ENCODE measurements at places on chromosomes 7 and 10. TPM values are rescaled to one million over a fixed set of nuclear protein-coding genes. Genes with fewer than 3 reads are reported as not detected.
A peak's percentile ranks its signal among the peaks of the same experiment; 100 is the strongest.

GDF2 gene
- total RNA-seq, result not detected

- DNase-seq, result peak; percentile 61
Measured at GRCh38 chr10:79433324-79434222, 11.9 kb downstream of the ZCCHC24 start.

DNA sequence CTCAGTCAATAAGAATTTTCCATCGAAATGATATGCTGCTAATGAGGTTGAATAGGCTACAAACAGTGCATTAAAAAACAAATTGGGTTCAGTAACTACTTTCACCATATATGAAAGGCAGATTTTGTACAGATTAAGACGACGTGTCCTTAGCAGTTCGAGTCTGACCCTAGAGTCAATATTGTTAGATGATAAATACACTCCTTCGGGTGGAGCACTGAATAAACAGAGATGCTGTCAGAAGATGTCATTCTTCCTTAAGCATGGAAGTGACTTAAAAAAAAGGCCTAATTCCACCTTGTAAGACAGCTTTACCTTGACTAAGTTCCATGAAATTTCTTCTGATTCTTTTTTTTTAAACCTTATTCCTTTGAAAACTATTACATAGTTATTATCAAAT is 5.8 kb upstream of the AGR2 start:
- no peak for DNase-seq

- DNase-seq, result no peak
Measured at GRCh38 chr7:46209611-46210388, 288.7 kb upstream of the IGFBP3 start.

- no peak for DNase-seq
Measured at GRCh38 chr7:102064361-102065025, 222.2 kb upstream of the SH2B2 start.

DNA sequence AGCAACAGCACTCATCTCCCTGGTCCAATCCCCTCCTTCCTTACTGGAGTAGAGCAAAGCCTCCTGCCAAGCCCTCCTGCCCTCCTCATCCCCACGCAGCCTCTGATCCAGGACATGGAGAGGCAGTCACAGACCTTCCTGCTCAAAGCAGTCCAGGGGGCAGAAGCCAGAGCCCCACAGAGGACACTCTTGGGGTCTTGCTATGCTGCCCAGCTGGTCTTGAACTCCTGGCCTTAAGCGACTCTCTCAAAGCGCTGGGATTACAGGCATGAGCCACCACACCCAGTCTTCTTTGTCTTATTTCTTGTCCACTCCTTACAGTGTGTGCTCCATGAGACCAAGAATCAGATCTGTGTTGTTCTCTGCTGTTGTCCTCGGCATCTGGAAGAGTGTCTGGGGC is 26.6 kb upstream of the MNX1 start:
- peak; percentile 32 for DNase-seq

- no peak for DNase-seq
Measured at GRCh38 chr7:96354881-96355280, 33.0 kb upstream of the SLC25A13 start.

- no peak for DNase-seq
Measured at GRCh38 chr10:25683344-25683743, 250.7 kb upstream of the MYO3A start.

DNA sequence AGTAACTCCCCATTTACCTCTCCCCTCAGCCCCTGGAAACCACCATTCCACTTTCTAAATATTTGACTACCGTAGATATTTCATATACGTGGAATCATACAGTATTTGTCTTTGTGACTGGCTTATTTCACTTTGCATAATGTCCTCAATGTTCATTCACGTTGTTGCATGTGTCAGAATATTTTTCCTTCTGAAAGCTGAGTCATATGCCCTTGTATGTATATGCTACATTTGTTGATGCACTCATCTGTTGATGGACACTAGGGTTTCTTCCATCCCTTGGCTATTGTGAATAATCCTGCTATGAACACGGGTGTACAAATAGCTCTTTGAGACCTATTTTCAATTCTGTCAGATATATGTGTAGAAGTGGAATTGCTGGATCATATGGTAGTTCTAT is 25.8 kb upstream of the TSPAN13 start:
- DNase-seq, result no peak

GRCh38 chr7:108989319-108989718 is 419.6 kb downstream of the DNAJB9 start:
- no peak for DNase-seq

GRCh38 chr10:113309791-113310190 is 243.1 kb upstream of the HABP2 start:
- DNase-seq, result no peak

DNA sequence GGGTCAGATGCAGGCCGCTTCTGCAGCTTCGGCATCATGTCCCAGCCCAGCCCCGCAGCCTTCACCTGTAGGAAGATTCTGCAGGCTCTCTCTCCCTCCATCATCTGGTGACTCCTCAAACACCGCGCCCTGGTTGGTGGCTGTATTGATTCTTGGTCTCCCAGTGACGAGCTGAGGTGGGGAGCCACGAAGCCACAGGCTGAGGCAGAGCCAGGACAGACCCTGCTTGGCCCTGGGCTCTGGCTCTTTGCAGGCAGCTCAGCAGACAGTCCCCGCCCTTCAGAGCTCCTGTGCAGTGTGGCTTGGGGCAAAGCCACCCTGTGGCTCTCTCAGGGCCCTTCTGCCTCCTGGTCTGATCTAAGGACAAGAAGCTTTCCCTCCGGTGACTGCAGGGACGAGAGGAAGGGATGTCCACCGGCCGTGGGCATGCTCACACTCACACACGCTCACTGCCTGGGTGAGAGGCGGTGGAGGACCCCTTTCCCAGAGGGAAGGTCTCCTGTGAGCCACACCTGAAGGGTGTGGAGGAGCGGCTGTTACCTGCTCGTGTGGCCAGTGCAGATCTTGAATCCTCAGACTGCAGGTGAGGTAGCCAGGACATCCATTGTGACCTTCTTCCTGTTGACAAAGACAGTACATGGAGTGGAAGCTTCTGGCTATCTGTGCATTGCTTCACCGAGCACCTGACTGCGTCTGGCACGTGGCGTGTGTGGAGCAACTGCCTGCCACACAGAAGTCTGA is 79.6 kb downstream of the INPP5A start:
- DNase-seq, result peak; percentile 51

DNA sequence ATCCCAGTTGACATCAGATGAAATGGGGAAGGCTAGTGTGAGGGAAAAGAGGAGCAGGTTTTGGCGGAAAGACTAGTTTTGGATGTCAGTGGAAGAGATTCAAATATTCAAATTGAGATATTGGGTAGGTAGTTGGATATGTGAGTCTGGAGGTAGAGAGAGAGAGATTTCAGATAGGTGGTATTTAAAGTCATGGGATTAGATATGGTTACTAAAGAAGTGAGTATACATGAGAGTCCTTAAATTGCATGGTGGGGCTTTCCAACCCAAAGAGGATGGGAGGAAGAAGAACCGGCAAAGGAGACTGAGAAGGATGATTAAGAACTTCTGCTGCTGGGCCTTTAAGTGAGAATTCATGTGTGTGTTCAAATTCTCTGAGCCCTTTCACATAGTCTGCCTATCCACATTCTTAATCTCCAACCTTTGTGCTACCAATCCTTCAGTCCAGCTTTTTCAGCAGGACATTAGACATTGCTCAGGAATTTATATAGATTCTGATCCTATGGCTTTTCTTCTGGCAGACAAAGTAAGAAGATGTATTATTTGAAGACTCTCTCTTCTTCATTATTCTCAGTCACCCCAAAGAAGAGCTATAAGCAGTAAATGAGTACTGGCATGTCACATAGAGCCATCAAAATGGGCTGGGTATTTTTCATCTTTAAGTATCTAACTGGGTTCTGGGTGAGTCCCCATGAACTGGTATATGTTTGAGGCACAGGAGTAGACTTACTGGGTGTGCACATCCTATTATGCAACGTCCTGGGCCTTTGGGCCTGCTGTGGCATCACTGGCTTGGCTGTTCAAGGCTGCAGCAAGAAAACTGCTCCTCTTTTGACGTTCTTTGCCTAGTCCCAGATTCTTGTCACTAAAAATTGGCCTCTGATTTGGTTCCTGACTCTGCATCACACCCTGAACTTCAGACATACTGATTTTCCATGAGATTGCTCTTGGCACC is 33.6 kb downstream of the ST7 start:
- no peak for DNase-seq

GRCh38 chr10:92122941-92123450 is 167.9 kb downstream of the CPEB3 start:
- no peak for DNase-seq

DNA sequence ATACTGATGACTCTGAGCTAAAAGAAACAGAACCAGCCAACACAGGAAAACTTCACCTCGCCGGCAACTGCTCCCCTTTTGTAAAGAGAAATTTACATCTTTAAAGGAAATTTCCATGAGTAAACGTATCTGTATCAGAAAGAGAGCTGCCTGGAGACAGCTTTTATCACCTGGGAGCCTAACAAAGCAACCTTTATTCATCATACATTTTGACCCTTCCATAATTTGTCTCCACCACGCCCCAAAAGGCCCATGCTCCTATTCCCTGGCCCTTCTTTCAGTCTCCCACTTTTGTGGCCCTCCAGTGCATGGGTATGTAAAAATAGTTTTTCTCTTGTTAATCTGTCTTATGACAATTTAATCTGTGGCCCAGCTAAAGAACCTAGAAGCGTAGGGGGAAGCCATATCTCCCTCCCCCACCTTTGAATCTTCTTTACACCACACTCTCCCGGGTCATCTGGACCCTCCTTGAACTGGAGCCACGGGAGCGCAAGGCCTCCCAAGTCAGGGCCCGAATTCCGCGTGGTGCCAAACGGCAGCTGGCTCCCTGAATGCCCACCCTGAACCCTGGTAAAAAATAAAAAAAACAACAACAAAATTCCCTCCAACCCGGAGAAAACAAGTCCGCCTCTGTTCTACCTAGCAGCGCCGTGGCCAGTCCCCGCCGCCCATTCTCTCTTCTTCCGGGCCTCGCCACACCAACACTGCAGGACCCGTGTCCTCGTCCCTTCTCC is 15.4 kb upstream of the FKBP9 start:
- no peak for DNase-seq

GPR141 gene
- total RNA-seq, result 2.0 TPM

FIGNL1 gene
- 15.2 TPM for total RNA-seq

IDI2 gene
- not detected for total RNA-seq

- DNase-seq, result no peak
Measured at GRCh38 chr7:28627896-28628295, 215.6 kb downstream of the CREB5 start.

DNA sequence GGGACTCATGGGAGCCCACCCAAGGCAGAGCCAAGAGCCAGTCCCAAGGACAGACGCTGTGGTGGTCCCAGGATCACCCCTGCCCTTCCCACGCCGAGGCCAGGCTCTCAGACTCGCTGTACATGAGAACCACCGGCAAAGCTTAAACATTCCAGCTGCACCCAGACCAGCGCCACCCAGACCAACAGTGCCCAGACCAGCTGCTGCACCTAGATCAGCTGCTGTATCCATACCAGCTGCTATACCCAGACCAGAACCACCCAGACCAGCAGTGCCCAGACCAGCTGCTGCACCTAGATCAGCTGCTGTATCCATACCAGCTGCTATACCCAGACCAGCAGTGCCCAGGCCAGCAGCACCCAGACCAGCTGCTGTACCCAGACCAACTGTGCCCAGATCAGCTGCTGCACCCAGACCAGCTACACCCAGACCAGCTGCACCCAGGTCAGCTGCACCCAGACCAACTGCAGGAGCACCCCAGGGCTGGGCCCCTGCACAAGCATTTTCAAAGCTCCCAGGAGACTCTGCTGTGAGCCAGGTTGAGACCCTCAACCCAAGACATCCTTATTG is 47.9 kb upstream of the CNPY1 start:
- peak; percentile 47 for DNase-seq

PCLO gene
- total RNA-seq, result 4.9 TPM

DNA sequence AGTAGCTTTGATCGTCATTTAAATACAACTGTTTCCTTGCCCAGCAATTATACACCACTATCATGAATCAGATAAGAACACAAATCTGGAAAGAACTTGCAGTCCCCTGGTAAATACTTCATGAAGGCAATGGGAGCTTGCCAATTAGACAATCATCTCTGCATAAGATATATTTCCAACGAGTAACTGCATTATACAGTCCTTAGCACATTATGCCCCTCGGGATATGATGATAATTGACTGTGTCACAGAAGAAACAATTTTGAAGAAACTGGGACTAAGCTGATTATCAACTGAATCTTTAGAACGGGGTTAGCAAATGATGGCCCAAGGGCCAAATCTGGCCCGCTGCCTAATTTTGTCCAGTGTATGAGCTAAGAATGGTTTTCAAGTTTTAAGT is 155.7 kb downstream of the TRIL start:
- no peak for DNase-seq

DNA sequence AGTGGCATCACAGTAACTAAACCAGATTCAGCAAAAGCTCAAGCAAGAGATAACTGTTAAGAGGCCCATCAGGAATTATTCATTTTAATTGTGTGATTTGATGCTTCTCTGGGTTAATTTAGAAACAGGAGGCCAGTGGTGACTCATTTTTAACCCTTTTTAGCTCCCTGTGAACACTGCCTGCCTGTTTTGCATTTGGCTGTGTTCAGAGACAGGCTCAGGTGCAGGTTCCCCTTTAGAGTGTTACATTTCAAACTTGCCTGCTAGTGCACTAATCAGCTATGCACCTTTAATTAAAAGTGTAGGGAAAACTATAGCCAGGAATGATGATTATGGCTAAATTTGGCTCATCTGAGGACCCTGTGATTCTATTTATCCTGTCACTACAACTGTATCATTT is 6.5 kb downstream of the STAMBPL1 start:
- no peak for DNase-seq

SPDYE2 gene
- total RNA-seq, result not detected

DNA sequence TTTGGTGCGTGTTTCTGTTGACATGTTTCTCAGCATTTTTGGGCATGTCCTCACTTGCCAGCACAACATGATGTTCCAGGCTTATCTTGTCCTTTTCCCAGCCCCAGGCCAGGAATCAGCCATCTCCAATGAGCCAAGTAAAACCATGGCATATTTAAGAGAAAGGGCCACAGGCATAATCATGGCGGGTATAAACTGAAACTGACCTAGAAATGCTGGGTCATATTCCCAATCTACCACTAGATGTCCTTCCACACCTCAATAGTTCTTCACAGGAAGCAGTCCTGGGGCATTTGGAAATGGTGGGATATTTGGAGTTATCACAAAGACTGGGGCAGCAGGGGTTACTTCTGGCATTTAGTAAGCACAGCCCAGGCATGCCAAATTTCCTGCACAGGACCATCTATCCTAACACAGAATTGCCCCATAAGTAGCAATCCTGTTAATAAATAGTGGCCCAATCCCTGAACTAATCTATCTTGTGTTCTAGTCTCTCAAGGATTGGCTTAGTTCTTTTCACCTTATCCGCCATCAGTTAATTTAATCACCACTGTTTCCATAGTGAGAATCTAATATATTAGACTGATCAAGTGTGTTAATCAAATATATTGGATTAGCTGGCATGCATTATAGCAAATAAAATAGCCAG is 101.6 kb downstream of the NPSR1 start:
- DNase-seq, result no peak

MMD2 gene
- not detected for total RNA-seq

All from suprapubic skin (tissue), 4 donors.